ENCODE measurements at places on chromosomes 2 and 18.

DNA sequence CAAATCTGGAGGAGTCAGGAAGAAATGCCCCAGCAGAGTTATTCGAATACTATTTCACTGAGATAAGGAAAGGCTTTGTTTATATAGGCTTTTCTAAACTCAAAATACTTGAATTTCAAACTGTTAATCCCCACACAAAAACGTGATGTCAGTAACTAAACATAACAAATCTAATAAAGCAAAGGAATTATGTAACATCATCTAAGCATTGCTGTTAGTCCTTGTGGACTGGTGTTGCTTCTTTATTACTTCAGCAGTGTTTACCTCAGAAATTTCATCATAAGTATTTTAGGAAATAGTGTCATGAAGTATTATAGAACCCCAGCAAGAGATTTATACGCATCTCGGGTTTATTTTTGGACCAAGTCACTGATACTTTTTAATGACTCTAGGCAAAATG is 19.7 kb upstream of the SANBR start:
- no peak for DNase-seq

- DNase-seq: no peak
These were observed 3.8 kb upstream of the SEMA4C start for GRCh38 chr2:96873651-96874096.

DNA sequence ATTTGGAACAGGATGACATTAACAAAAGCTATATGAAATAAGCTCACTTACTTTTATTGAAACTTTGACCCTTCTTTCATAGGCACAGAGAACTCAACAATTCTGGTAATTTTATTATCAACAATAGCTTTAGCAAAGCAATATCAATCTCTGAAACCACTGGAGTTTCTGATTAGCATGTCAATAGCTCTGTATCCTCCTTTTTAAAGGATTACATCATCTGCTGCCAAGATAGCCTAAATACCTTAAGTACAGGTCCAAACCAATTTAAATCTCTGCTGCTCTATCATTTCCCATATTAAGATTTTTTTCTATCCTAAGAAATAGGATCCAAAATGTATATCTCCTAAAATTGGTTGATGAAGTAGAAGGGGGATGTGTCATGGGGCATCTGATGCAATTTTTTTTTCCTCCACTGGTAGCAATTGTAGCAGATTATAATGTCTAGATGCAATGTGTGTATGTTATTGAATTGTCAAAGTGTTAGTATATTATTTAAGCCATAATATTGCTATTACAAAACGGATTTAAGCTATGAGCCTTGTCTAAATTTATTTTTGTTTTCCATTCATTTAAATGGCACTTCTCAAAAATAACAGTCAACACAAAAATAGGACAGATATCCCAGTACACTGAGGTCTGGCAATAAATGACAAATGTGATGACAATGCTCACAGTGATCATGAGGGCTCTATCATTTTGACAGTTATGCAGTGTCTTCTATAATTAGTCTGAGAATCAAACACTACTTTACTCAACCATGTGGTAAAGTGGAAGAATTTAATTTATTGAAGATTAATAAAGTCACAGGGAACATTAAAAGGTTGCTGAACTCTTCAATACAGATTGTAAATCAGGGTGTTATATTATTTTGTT is 328.4 kb downstream of the CDH7 start:
- no peak for DNase-seq

GRCh38 chr2:121038431-121038830 is 246.6 kb downstream of the TFCP2L1 start:
- no peak for DNase-seq

GRCh38 chr2:38825956-38826355 is 47.9 kb downstream of the GEMIN6 start:
- no peak for DNase-seq
